Skeletal muscle cell (primary cell): ENCODE measurements at places on chromosomes 6 and 20.

- no peak for DNase-seq
These were observed 9.7 kb upstream of the TNFRSF6B start for GRCh38 chr20:63686492-63687321.

DNA sequence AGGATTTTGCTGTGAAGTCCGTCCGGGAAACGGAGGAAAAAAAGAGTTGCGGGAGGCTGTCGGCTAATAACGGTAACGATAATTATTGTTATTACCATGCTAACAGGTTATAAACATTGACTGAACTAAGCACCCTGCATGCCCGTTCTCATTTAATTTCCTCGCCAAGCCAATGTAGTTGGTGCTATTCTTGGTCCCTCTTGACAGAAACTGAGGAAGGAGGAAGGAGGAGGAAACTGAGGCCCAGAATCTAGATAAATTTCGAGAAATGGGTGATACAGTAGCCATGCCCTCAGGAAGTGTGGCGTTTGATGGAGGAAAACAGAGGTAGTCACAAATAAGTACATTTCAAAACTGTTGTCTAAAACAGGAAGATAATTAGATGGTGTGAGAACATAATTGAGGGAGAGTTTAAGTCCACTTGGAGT lies 474 bp downstream of the TPX2 start:
- DNase-seq = no peak

DNA sequence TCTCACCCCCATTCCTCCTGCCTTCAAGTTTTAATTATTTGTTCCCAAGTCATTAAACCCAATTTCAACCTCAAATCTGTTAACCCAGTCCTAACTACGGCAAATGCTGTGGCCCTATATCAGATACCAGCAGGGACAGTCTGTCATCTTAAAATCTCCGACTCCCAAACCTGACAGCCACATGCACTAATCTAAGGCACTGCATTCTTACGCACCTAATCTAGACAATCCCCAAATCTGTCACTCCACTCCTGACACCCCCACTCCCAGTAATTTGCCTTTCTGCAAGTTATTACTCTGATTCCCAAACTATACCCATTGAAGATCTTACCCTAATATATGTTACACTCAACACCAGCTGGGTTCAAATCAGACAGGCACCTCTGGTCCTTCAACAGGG lies 2.5 kb downstream of the MTCH1 start:
- no peak for DNase-seq

DNA sequence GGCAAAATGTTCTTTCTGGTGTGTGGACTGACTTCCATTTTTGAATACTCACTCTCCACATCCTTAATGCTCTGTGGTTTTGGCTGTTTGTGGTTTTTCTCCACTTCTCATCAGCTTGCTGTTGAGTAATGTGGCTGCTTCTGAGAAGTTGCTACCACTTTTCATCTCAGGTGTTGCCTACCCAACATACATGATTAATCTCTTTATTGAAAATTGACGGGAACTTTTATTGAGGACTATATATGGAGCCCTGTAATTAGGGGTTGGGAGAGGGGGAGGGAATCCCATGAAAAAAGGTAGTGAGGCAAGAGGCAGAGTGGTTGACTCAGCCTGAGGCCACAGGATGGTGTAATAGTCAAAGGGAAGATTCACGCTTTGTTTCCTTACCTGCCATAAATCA lies 17.6 kb downstream of the IL22RA2 start:
- DNase-seq = peak; percentile 33

- no peak for DNase-seq
These were observed 56.5 kb upstream of the IER3 start for GRCh38 chr6:30800871-30801270.

- DNase-seq = no peak
These were observed 476.1 kb downstream of the TFAP2A start for GRCh38 chr6:9938801-9939200.

DNA sequence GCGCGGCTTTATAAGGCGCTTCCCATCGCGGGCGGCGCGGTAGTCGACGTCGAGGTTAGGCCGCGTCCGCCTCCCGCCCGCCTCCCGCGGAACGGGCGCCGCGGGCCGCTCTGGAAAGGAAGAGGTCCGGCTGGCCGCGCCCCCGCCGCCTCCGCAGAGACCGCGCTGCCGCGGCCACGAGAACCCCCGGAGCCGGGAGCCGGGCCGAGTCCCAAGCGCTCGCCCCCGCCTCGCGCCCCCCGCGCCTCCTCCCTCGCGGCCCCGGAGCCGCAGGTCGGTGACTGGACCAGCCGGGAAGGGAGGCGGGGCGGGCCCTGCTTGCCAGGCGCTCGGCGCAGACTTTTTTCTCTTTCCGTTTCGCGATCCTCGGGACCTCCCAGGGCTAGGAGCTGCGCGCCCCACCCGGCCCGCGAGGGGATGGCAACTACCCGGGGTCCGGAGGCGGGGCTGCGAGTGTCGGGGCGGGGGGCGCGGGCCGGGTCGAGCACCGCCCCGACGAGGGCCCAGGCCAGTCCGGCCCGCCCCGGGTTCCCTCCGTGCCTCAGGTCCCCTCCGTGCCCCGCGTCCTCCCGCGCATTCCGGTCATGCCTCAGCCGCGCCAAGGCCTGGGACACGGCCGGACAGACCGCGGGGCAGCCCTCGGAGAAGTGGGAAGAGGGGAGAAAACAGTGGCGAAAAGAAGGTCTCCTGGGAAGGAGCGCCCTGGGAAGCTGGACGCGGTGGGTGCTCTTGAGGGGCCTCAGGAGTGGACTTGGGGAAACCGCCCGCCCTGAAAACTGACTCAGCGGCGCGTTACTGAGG lies 417 bp upstream of the PXDC1 start:
- peak; percentile 84 for DNase-seq

DNA sequence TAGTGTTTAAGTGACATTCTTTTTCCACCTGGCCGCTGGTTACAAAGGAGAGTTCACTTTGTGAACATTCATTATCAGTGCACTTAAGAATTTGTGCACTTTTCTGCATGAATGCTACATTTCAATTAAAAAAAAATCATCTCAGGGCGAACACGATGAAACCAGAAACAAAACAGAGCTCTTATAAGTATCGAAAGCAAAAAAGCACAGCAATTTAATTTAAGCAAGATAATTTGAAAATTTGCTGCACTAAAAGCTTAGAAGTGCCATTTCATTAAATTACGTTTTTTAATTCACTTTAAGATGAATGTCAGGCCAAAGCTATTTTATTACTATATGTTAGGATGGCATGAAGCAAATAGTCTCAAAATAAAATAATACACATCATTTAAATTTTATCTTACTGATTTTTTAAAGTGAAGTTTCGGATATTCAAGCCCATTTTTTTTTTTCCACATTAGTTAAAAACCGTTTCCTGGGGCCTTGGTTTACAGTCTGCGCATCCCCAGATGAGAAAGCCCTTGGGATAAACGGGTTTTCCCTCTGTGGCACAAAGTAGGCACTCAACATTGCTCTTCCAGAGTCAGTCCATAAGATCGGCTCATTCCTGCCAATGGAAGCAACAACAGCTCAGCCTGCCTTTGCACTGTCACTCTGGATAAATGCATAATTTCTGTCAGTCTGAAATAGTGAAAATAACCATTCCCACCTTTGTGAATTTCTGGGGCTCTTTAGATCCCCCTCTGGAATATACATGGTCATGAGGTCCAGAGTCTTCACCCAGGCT lies 80.1 kb downstream of the FYN start:
- DNase-seq = no peak

DNA sequence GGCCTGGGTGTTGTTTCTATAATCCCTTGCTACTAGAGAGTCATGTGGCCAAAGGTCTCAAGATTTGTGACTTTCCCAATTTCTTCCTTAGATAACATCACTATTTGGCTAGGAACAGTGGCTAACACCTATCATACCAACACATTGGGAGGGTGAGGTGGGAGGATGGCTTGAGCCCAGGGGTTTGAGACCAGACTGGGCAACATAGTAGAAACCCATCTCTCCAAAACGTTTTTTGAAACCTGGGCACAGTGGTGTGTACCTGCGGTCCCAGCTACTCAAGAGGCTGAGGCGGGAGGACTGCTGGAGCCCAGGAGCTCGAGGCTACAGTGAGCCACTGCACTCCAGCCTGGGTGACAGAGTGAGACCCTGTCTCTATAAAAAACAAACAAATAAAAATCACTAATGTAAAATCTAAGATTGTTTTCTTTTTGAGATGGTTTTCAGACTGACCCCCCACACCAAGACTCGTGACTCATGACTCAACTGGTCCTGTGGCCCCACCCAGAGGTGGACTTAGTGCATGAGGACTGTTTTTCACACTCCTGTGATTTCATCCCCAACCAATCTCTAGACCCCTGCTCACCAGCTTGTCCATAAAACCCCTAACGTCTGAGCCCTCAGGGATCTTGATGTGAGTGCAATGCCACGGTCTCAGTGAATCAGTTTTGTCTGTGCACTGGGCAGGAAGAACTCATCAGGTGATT lies 48.3 kb upstream of the KIF16B start:
- no peak for DNase-seq

GRCh38 chr6:116096979-116097816 lies 3.5 kb upstream of the NT5DC1 start:
- no peak for DNase-seq

- DNase-seq = no peak
These were observed 283.7 kb upstream of the AGPAT4 start for GRCh38 chr6:161557333-161558107.

DNA sequence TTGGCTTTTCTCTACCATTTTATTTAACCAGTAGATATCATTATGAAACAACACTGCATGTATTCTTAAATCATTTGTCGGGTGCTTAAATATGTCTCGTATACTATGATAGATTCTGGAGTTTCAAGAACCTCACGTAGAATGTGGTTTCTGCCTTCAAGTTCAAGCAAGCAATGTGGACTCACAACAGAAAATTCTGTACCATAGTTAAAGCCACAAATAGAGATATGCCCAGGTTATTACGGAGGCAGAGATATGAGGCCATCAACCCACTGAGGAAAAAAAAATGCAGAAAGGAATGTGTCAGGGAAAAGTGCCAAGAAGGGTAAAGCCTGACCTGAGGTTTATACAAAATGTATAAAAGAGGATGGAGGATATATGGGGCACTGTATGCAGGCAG lies 109.9 kb downstream of the GFRAL start:
- DNase-seq = no peak

GRCh38 chr6:22071270-22072041 lies 225.4 kb downstream of the PRL start:
- DNase-seq = no peak
